Stimulated activated CD8-positive, alpha-beta memory T cell treated with anti-CD3 and anti-CD28 coated beads, Interleukin-4, amount 100 ng/mL, for 4 hours (primary cell): ENCODE measurements at places on chromosomes 3 and 15.

DNA sequence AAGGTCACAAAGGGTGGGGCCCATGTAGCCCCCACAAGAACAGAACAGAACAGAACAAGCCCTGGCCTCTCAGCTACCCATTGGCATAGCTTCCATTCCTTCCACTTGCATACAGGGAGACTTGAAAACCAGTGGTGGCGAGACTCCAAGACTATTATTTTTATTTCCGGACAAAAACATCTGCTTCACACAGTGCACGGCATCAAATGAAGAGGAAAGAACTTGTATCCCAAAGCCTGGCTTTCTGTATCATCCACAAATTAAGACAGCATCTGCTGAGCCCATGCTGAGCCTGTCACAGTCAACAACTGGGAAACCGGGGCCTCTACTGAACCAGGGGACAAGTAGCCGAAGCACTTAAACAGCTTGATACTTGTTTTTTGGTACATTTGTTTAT, 56.0 kb downstream of the CLEC3B start:
- DNase-seq, result no peak

GRCh38 chr3:159028706-159029105, 226.9 kb downstream of the MFSD1 start:
- DNase-seq, result no peak

GRCh38 chr15:63218100-63218808, 28.8 kb downstream of the RAB8B start:
- no peak for DNase-seq

- no peak for DNase-seq
Measured at GRCh38 chr3:178223876-178224275, 312.4 kb upstream of the KCNMB2 start.

GRCh38 chr15:68843425-68844311, 23.0 kb upstream of the ANP32A start:
- no peak for DNase-seq

DNA sequence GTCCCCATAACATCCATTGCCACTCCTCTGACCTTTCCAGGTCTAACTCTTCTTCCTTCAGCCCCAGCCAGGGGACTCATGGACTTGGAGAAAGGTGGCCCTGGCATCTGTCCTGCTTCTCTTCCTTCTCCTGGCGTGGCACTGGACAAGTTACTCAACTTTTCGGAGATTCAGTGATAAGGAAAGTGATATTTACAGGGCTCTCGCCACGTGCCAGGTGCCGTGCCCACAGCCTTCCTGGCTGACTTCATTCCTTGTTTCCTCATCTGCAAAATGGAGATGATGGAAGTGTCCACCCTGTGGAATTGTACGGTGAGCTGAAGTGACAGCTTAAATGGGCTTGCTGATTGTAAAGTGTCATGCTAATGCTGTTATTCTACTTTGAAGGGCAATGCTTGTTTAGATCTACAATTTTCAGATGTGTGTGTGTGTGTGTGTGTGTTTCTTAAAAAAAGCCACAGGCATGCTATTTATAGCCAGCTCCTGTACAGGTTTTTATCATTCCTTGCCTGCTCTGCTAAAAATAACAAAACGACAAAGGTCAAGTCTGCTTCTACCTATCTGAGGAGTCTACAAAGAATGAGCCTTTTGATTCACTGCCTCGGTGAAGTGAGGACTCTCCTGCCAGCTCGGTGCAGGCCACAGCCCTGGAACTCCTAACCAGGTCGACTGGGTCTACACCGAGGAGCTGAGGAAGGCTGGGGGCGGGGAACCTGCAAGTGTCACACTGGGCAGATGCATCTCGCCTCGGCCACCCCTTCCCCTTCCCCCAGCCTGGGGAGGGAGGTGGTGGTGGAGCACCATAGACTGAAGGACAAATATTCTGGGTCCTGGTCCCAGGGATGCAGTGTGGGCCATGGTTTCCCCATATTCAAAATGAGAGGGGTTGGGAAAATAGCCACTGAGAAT, 11.4 kb upstream of the ATP2B2 start:
- no peak for DNase-seq

- DNase-seq, result no peak
Measured at GRCh38 chr15:39621976-39622375, 41.1 kb downstream of the THBS1 start.

- no peak for DNase-seq
Measured at GRCh38 chr15:89400116-89400781, 65.6 kb upstream of the POLG start.

- DNase-seq, result no peak
Measured at GRCh38 chr3:179882292-179882691, 154.4 kb downstream of the PEX5L start.

- DNase-seq, result no peak
Measured at GRCh38 chr3:34072297-34072696, 273.9 kb downstream of the PDCD6IP start.

- DNase-seq, result no peak
Measured at GRCh38 chr3:59411694-59412093, 361.9 kb upstream of the CFAP20DC start.

DNA sequence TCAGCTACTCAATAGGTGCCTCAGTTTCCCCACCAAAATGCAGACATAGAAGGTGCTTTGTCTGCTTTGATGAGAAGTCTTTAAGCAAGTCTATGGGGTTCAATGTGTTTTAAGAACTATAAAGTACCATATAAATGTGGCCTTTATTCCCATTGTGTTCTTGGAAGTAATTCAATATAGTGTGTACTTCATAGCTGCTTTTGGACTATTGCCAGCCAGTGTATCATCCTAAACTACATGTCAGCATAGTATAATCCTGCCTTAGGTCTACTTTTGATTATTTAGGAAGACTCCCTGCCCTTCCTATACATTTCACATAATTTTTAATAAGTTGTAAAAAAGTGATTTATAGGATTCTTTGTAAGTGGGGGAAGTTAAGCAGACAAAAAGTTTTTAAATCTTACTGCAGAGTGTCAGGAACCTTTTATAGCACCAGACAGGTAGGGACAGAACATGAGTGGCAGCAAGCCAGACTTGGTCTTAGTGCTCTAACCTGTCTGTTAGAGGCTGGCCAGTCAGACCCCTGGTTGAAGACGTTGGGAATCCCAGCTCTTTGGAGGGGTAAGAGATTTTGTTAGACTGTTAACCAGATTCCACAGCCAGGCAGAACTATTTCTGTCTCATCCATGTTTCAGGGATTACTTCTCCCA, 48.4 kb downstream of the MLH1 start:
- no peak for DNase-seq

DNA sequence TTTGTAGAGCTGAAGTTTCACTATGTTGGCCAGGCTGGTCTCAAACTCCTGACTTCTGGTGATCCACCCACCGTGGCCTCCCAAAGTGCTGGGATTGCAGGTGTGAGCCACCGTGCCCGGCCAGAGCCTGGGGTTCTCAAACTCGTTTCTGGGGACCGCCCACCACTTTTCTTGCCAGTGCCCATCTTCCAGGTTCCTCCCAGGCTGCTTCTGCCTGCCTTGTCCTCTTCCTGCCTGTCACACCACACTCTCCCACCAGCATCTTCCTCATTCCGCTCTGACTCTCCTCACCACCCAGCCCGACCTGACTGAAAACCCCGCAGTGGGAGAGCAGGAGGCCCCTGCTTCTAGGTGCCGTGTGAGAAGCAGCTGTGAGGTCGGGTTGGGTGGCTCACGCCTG, 3.1 kb upstream of the DYNLT2B start:
- no peak for DNase-seq

- DNase-seq, result no peak
Measured at GRCh38 chr15:33618350-33618749, 307.6 kb downstream of the RYR3 start.

DNA sequence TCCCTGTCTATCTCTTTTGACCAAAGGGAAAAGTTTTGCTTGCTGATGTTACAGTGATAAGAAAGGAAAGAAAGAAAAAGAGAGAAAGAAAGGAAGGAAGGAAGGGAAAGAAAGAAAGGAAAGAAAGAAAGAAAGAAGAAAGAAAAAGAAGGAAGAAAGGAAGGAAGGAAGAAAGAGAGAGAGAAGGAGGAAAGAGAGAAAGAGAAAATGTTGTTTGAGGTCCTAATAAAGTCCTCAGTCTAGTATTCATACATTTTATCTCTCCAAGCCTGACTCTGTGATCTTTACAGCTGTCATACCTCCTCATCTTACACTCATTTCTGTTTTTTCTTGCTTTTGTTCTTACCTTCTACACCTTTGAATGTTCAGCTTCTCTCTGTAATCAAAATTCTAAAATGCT, 111.4 kb upstream of the MBNL1 start:
- DNase-seq, result no peak

GRCh38 chr3:189712906-189713483, 81.8 kb downstream of the TP63 start:
- DNase-seq, result no peak

DNA sequence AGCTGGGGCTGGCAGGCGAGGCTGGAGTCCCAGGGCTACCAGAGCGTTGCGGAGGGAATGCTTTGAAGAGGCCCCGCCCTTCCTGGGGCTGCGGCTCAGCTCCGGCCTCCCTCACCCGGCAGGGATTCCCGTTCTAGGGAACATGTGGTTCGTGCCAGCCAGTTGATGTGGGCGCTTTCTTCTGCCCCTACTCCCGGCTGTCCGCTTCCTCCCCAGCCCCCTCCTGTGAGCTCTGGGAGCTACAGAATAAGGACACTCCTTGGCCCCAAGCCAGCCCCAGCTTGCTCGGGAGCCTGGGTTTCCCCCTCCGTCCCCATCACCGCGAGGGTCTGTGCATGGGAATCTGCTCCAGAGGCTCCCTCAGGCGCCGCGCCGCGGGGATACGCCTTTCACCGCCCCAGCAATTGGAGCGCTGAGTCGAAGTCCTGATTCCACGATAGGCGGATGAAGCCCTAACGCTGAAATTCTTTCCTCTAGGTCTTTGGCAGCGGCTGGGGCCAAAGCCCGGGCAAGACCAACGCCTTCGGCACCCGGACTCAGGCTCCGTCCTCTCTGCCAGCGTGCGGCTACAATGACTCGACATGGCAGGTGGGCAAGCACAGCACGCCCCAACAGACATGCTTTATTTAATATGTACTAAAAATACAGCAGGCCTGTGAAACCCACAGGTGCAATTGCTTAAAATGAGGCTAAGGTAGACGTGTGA, 69.5 kb downstream of the KLF15 start:
- DNase-seq, result no peak

GRCh38 chr3:115652738-115653137, 29.4 kb downstream of the GAP43 start:
- no peak for DNase-seq

GRCh38 chr3:39166134-39166710, 12.8 kb upstream of the CSRNP1 start:
- DNase-seq, result no peak

- no peak for DNase-seq
Measured at GRCh38 chr15:81292523-81293001, 31.4 kb downstream of the STARD5 start.

DNA sequence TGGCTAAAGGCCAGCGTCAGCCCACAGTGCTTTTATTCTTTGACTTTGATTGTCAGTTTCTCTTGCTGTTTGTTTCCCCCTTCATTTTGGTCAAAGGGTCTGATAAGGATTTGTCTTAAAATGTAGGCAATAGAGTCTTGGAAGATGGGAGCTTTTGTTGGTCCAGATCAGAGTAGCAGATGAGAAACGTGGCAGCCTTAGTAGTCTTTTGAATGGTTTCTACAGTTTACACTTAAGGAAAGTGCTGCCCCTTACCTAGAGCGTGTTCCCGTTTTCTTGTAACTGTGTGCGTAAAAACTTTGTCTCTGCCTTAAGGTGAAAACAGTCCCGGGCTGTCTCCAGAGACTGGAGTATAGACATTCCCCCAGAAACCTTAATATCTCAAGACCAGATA, 630 bp downstream of the LXN start:
- DNase-seq, result no peak

GRCh38 chr3:50657407-50657806, 17.3 kb upstream of the DOCK3 start:
- no peak for DNase-seq

GRCh38 chr15:100083572-100083971, 258.2 kb downstream of the ADAMTS17 start:
- no peak for DNase-seq

- no peak for DNase-seq
Measured at GRCh38 chr15:54364961-54365360, 386.7 kb downstream of the UNC13C start.

DNA sequence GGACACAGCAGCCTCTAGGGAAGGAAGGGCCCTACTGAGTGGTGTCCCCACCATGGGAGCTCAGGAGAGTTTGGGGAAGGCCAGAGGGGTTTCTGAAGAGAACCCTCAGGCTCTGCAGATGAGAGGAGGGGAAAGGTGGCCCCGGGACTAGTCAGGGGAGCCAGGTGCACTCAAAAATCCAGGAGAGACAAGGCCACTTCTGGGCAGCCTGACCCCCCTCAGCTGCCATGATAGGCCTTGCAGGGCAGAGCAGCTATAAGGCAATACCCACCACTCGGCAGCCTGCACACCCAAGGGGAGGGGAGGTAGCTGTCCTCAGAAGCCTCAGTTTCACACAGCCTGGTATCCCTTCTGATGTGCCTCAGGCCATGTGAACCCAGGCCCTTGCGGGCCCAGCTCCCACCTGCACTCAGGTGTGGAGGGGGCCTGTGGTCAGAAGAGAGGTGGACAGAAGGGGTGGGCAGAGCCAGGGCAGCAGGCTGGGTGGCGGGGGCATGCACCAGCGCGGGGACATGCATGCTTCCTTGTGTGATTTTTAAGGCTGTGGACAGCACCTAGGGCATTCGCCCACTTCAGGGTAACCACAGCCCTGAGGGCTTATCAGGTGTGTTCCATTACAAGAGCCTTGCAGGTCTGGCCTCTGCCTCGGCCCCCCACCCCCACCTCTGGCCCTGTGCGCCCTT, 34.6 kb downstream of the SRPRB start:
- no peak for DNase-seq

DNA sequence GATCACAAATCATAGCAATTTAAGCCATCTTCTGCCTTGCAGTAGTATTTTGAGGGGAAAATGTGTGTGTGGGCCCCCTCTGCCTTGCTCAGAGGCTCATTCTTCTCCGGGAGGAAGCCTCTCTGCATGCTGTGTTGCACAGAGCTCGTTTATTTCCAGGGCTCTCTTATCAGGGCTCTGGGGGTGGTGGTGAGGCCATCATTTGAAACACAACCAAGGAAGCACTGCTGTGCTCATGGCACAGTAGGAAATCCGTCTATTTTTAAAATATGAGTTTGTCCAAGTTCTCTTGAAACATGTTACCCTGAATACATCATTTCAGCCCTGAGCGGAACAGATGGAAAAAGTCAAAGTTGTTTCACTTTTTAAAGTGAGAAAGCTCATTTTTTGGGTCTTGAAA, 369.0 kb upstream of the CFAP20DC start:
- no peak for DNase-seq

GRCh38 chr3:74904646-74905045, 290.2 kb upstream of the CNTN3 start:
- DNase-seq, result no peak

DNA sequence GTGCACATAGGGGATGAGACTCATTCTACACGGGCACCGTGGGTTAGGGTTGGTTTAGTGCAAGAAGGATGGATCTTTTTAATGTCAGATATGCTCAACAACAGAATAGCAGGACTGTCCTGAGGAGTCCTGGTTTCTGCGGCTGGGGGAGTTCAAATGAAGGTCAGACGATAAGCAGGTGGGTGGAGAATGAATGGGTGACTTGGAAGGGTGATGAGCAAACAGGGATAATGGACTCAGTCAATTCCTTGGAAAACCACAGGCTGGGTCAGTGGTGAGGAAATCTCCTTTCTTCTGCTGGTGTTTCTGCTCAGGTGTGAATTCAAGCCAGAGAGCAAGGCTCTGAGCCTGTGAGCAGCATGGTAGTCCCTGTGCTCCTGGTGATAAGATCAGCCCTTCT, 59.9 kb downstream of the MESD start:
- no peak for DNase-seq

- no peak for DNase-seq
Measured at GRCh38 chr15:39937696-39938095, 3.8 kb downstream of the EIF2AK4 start.
